ENCODE measurements at places on chromosomes 16 and 17.

GRCh38 chr16:11203111-11203623, 52.8 kb downstream of the SOCS1 start:
- no peak for DNase-seq

- no peak for DNase-seq
These were observed 2.5 kb downstream of the TRADD start for GRCh38 chr16:67157106-67157748.

DNA sequence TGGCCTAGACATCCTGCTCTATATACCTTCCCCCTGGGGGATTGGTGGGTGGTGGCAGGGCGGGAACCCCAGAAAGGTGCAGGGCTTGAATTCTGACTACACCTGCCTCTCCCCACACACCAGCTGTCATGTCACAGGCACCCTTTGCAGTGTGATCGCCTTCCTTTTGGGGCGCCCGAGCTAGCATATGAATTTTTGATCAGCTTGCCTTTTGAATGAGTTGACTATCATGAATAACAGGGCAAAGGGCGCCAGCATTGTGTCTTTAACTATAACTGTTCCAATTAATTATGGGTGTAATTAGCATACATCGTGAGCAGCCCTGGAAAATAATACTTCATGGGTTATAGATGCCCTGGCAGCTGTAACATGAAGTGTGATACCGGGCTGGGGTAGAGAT, 72.7 kb downstream of the CYLD start:
- no peak for DNase-seq

DNA sequence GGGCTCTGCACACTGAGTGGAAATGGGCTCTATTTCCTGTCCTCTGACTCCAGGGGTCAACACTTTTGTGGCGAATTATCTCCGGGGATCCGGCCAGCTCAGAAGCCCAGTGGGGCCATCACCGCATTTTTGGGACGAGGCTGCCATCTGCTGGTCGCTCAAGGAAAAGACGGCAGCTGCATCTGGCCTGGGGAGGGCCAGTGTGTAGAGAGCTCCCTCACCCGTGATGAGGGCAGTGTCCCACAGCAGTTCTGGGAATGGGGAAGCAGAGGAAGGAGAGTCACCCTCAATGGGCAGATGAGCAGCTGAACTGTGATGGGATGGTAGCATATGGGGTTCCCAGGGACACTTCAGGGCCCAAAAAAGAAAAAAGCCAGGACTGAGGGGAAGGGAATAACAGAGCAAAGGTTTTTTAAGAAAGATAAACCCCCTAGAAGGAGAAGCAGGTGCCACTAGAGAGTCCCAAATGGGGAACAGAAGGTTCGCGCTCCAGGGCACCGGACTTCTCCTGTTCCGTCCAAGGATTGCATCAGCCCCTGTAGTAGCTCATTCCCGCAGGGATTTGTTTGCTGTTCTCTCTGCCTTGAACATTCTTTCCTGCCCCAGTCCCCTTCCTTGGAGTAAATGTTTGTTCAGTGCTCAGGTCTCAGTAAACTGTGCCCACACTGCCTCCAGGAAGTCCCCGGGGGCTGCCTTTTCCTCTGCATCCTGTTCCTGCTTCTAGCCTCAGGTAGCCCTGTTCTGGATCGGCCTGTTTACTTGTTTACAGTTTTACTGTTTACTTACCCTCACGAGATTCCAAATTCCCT, 9.3 kb upstream of the ABCC12 start:
- peak; percentile 66 for DNase-seq

GRCh38 chr17:29190592-29191207, 10.5 kb upstream of the MYO18A start:
- no peak for DNase-seq

- DNase-seq, result no peak
These were observed 513.0 kb downstream of the TOX3 start for GRCh38 chr16:52033992-52034391.

GRCh38 chr17:65593855-65594845, 32.7 kb upstream of the AXIN2 start:
- DNase-seq, result no peak

GRCh38 chr16:15545544-15545943, 97.4 kb downstream of the MARF1 start:
- DNase-seq, result no peak

DNA sequence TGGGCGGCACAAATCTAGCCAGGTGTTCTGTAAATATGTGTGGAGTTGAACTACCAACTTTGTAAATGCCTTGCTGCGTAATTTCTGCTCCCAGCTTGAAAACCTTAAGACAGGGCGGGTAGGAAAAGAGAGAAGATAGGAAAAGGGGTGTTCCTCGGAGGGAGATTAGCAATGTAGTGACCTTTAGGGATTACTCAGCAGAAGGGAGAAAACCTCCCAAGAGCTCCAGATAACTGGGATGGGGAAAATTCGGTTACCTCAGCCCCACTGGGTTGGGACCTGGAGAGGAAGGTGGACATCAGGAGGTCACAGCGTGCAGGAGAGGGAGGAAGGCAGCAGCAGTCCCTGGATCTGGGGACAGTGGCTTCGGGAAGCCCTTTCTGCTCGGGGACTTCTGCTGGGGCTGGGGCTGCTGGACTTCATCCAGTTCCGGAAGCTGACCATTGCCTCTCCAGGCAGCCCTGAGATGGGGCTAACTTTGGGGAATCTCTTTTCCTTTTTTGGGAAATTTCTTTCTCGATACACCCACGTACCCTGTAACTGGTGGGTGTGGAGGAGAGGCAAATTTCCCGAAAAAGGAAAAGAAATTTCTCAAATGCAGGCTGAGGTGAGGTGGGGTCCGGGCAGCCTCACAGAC, 39.2 kb downstream of the MPRIP start:
- no peak for DNase-seq

GRCh38 chr16:55471448-55472097, 7.4 kb upstream of the MMP2 start:
- DNase-seq, result no peak

DNA sequence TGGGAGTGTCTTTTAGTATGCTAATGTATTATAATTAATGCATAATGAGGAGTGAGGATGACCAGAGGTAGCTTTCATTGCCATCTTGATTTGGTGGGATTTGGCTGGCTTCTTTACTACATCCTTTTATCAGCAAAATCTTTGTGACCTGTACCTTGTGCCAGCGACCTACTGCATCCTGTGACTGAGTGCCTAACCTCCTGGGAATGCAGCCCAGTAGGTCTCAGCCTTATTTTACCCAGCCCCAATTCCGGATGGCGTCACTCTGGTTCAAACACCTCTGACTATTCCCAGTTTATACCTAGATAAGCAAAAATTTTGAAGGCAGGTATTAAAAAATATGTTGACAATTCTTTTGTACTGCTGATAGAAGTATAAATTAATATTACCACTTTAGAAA, 10.5 kb upstream of the BLMH start:
- no peak for DNase-seq

- no peak for DNase-seq
These were observed 112.3 kb downstream of the PRKCA start for GRCh38 chr17:66414561-66415175.

DNA sequence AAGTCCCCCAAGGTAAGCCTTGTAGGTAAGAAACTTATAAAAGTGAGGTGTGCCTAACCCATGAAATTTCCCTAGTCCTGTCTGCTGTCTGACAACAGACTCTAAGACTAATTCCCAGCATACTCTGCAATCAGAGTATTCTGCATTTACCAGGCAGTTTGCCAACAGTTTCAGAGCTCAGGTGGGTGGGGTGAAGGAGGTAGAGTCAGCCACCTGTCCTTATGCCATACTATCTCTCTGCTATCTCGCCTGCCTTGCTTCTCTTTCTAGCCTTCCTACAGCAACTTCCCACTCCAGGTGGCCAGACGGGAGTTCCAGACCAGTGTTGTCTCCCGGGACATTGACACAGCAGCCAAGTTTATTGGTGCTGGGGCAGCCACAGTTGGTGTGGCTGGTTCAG, 2.3 kb downstream of the ATP5MC1 start:
- DNase-seq, result no peak

DNA sequence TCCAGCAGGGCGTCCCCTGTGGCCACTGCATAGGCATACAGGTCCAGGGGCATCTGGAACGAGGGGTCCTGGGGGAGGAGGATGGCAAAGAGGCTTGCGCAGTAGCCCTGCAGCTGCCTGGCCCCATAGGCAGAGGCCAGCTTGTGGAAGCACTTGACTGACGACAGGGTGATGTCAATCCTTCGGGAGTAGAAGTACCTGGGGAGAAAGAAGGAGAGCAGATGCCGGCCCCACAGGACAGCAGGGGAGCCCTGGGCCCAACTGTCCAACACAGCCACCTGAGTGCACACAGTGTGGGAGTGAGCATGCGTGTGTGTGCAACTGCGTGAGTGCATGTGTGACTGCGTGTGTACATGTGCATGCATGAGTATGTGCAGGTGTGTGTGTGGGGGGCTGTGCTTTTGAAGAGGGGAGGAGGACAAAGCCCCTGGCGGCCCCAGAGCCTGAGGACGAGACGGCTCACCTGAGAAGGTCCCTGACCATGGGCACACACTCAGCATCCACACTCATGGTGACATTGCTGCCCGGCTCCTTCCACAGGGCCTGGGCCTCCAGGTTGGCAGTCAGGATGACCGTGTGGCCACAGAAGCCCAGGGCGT, 7.1 kb downstream of the LGALS3BP start:
- no peak for DNase-seq

GRCh38 chr16:24535827-24536226, 3.5 kb upstream of the RBBP6 start:
- no peak for DNase-seq

DNA sequence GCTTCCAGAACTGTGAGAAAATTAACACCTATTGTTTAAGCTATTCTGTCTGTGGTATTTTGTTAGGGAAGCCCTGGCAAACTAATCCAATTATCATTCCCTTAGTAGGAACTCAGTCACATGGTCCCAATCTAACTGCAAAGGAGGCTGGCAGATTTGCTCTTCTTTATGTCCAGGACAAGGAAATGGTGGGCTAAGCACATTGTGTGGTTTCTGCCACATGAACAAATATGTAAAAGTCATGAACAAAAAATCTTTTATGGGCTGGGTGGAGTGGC, 278.6 kb upstream of the RPL38 start:
- no peak for DNase-seq

DNA sequence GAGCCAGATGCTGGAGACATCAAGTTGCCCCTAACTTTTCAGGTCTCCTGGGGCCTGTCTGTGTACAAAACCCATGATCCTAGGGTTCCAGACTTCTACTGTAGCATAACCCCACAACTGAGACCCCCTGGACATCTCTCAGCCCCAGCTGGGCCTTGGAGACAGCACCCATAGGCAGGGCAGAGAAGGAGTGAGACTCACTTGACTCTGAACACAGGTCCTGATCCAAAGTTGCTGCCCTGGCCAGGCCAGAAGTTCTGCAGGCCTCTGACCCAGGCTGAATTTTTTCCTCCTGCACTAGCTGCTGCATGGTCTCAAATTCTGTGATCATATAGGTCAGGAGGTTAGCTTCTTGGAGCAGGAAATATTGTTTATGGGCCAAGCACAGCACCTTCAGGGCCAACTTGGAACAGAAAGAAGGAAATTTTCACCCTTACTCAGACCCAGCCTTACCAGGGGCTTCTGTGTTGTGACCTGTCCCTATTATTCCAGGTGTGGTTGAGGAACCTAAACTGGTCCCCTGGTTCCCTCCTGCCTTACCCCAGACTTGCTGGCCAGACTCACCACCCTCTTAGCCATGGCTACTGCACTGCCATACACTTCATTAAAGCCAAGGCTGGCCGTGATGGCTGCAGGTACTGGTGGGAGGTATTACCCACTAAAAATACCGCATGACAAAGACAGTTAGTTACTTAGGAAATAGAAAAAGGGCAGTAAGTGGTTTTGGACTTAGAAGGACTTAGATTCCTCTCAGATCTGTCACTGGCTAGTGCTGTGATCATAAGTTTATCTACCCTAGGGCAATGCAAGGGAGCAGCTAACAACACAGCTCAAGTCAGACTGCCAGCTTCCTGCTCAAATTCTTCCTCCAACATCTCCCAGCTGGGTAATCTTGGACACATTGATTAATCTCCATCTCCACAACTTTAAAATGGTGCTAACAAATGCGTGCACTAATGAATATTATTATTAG, 2180.1 kb downstream of the TP53TG3F start:
- no peak for DNase-seq

GRCh38 chr16:27549464-27549745, 308 bp downstream of the GTF3C1 start:
- no peak for DNase-seq

GRCh38 chr16:83231729-83232128, 576.0 kb upstream of the HSBP1 start:
- no peak for DNase-seq

- no peak for DNase-seq
These were observed 30.1 kb upstream of the HAPSTR1 start for GRCh38 chr16:9061358-9061813.

- no peak for DNase-seq
These were observed 26.1 kb downstream of the TEX2 start for GRCh38 chr17:64236827-64237403.

- DNase-seq, result no peak
These were observed 137.9 kb upstream of the HS3ST4 start for GRCh38 chr16:25553711-25554436.

- no peak for DNase-seq
These were observed 21.4 kb upstream of the ZFP90 start for GRCh38 chr16:68517606-68518166.

- no peak for DNase-seq
These were observed 1014.4 kb upstream of the GOT2 start for GRCh38 chr16:59748531-59748930.

DNA sequence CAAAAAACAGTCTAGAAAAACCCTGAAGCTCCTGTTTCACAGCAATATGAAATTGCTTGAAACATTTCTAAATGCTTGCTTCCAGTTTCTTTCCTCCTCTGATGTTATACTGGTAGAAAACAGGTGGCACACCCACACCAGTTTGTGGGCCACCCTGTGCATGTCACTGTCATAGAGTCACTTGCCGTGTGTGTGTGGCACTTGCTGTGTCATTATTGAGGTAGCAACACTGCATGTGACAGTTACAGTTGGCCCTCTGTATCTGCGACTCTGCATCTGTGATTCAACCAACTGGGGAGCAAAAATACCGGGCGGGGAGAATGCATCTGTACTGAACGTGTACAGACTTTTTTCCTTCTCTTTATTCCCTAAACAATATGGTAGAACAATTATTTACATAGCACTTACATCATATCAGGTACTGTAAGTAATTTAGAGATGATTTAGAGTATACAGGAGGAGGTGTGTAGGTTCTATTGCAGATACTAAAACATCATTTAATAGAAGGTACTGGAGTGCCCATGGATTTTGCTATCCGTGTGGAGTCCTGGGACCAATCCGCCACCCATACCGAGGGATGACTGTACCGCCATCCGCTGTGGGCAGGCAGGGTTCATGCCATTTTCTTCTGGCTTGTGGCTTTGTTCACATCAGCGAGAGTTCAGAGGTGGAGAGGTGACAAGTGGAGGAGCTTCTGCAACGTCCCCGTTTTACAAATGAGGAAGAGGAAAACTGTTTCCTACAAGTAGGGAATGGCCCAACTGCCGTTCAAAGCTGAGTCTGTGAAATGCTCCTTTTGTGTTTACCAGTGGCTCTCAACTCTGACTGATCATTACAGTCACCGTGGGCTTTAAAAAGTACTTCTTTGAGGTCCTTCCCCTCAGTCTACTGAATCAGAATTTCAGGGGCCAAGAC, 373.7 kb downstream of the SNX29 start:
- DNase-seq, result no peak

DNA sequence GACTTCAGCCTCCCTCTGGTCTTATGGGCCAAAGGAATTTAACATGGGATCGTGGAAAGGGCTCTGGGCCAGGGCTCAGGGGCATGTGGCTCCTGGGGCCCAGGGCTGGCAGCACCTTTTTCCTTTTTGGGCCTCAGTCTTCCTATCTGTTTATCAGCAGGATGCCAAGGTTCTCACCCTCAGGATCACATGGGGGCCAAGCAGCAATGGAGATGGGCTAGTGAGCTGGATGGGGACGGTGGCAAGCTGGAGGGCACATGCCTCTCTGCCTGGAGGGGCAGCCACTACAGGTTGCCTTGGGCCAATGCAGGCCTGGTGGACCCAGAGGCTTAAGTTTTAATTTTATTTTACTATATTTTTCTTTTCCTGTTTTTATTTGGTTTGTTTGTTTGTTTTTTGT, 95.4 kb downstream of the CYLD start:
- no peak for DNase-seq
